ENCODE measurements at places on chromosomes 16 and 17.

- DNase-seq = no peak
These were observed 10.7 kb upstream of the SKAP1 start for GRCh38 chr17:48440669-48441068.

- DNase-seq = no peak
These were observed 12.1 kb upstream of the NDUFAB1 start for GRCh38 chr16:23608194-23608593.

DNA sequence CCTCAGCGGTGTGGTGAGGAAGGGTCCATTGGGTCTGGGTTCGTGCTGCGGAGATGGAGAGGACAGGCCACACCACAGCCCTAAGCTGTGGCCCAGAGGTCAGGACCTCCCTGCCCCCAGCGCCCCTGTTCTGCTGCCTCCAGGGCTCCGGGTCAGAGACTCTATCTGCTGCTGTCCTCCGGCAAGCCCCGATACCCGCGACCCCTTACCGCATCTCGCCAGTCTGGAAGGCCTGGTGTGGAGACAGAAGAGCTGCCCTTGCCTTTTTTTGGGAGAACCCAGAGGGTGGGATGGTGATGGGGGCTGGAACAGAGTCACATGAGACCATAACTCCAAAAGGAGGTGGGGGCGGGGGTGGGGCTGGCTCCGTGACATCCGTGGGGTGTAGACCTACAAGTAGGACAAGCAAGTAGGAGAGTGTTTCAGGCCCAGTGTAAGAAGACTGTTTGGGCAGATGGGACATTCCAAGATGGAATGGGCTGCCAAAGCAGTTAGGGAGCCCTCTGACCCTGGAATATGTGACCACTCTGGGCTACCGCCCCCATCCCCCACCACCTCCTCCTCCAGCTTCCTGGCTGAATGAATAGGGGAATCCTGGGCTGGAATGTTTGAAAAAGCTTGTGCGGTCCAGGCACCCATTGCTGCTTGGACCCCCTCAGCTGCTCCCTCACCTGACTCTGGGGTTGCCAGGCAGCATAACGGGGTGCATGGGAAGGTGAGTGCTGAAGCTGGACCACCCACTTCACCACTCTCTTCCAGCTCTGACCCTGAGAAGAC lies 1.4 kb downstream of the XYLT2 start:
- DNase-seq = no peak

DNA sequence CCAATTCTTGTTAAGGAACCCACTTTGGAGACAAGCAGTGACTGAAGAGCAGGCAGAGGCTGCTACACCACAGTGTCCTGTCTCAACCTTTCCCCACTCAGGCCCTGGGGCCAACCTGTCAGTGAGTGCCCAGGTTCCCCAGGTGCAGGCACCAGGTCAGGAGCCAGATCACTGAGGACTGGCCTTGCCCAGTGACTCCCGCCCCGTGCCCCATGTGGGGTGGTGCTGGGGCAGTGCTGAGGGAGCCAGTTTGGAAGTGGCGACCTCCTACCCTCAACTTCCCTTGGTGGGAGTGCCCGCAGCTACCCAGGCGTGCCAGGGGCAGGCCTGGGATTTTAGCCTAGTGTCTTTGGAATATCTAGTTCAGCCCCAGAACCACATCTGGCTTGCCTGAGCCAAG lies 29.3 kb downstream of the SREBF1 start:
- DNase-seq = no peak

- DNase-seq = no peak
These were observed 27.6 kb upstream of the KPNB1 start for GRCh38 chr17:47622180-47622549.

Measured in activated T-helper 9 cell treated with anti-CD3 and anti-CD28 coated beads, Interleukin-2, amount 50 U/mL, for 16 hours (primary cell).